Activated CD8-positive, alpha-beta memory T cell treated with anti-CD3 and anti-CD28 coated beads, Interleukin-2, amount 50 U/mL, for 4 hours (primary cell): ENCODE measurements at places on chromosomes 2 and 18.

DNA sequence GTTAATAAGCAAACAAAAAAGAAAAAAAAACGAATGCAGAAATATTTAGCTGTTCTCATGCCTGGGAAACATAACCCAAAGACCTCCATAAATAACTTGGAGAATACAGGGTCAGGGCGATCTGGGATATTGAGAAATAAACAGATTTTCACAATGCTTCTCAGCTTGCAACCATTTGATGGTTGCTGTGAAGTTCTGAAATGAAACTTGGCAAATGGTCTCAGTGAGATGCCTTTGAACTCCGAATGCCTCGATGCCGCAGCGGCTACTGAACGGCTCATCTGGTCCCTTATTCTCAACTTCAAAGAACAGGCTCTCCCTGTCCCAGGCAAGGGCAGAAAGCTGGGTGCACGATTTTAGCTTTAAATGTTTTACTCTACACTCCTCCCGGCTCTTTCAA, 78.1 kb downstream of the ZNF516 start:
- DNase-seq: no peak

- no peak for DNase-seq
These were observed 564.7 kb upstream of the SLC39A10 start for GRCh38 chr2:195092341-195092740.

- peak; percentile 64 for DNase-seq
These were observed 28.2 kb upstream of the BCL11A start for GRCh38 chr2:60581433-60582282.

GRCh38 chr18:24726727-24727492, 266.5 kb downstream of the HRH4 start:
- peak; percentile 38 for DNase-seq

DNA sequence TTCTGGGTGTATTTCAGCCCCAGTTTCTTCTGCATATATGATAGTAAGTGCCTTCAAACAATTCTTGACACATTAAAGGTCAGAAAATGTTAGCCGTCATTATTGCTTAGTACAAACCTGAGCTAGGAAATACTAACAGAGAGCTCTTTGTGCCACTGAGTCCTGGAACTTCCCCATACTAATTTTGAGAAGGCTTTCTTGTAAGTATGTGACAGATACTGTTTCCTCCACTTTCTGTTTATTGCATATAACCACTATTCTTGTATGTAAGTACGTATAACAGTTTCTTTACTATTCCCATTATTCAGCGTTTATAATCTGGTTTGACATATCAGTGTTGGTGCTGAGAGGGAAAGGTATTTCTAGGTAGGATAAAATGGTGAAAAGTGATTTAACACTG, 9.8 kb downstream of the PPP1CB start:
- DNase-seq: no peak

DNA sequence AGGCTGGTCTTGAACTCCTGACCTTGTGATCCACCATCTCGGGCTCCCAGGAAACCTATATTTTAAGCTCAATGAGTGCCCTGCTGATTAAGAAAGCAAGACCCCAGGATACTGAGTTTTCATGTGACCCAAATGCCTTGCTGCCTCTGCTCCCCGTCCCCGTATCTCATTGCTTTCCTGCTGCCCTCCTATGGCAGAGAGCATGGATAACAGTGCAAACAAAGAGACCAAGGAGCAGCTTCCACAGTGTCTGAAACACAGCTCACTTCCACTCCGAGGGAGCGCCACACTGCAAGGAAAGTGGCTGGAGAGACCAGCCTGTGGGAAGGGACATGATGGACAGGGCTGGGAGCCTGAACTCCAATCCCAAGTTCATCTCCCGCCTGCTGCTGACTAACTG, 246.8 kb downstream of the TMEM182 start:
- no peak for DNase-seq

- no peak for DNase-seq
These were observed 7.4 kb upstream of the FHL2 start for GRCh38 chr2:105406221-105406620.

DNA sequence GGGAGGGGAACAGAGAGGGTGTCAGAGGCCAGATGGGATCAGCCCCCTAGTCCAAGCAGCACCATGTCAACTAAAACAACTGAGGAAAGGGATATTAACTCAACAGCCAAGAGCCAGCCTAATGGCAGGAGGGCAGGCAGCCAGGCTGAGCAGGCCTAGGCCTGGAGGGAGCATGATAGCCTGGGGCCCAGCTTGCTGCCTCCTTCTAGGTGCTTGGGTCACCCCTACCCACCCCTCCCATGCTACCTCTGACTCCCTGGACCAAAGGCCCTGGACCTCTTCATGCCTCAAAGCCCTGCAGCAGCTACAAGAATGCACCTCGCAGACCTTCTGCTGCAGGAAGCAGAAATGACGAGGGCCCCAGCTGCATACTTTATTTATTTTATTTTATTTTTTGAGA, 22.1 kb upstream of the TNS1 start:
- no peak for DNase-seq

DNA sequence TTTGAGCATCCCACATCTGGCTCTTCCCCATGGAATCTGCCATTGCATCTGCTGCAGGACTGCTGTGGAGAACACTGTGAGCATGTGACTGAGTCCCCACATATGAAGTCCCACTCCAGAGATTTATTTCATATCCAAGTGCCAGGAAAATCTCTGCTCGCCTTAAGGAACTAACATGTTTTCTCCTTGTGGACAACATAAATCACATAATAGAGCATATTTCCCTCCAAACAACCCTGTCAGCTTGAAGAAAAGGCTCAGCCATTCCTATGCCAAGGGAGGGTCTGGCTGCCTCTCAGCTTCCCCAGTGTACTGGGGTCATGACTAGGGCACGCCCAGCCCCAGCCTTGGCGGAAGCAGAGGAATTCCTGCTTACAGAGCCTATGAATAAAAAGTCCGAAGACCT, 193.7 kb downstream of the DNER start:
- no peak for DNase-seq

DNA sequence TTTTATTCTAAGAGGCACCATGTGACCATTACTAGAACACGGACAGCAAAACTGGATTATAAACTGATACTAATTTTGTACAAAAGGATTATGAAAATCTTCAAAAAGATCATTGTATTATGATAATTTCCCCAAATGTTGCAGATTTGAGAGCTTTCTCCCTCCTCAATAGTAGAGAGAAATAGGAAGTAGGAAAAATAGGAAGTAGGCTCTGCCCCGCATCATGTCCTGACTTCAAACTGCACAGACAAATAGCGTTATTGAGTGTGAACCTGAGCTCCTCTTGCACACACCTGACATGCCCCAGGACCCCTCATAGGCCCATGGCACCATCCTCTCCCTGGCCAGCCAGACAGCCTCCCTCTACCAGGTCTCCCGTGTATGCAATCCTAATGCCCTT, 25.4 kb downstream of the CHRNA1 start:
- no peak for DNase-seq

DNA sequence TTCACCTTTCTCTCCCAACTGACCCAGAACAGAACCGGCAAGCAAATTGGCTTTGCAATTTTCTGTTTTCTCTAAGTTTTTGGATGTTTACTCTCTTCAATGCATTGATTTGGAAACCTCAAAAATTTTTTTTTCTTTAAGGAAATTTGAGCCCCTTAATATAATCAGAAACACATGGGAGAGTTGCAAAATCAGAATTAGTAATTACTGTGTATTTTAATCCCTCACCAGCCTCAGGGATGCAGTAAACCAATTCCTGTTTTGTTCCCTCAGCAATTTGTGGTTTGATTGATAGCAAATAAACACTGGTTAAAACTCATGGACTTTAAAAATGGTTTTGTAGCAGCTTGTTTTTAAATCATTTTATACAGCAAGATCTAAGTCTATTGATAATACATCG, 281.5 kb downstream of the NEDD4L start:
- no peak for DNase-seq

- no peak for DNase-seq
These were observed 818.5 kb upstream of the SALL3 start for GRCh38 chr18:78160961-78161656.

- DNase-seq: no peak
These were observed 39.6 kb upstream of the CRACDL start for GRCh38 chr2:98975611-98976010.

DNA sequence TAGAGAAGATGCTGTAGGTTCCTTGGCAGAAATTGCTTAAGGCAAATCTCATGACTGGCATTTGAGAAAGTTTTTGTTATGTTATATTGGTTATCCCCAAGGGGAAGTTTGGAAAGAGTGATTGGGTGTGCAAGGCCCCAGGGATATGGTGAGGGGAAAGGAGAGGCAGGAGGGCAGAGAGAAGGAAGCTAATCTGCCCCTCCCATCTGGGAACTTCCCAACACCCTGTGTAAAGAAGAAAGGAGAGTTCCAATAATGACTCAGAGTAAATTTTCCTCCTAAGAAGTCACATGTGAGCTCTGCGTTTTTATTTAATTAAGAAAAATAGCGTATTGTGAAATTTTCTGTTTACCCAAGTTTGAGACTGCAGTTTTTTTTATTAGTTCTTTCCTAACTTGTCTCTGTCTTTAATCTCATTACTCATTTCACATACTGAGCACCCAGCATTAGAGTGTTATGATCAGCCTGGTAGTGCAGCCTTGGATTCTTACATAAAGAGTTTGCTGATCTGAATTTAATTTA, 3.1 kb upstream of the KYNU start:
- no peak for DNase-seq

- DNase-seq: no peak
These were observed 219.1 kb downstream of the ALK start for GRCh38 chr2:29702276-29702675.

DNA sequence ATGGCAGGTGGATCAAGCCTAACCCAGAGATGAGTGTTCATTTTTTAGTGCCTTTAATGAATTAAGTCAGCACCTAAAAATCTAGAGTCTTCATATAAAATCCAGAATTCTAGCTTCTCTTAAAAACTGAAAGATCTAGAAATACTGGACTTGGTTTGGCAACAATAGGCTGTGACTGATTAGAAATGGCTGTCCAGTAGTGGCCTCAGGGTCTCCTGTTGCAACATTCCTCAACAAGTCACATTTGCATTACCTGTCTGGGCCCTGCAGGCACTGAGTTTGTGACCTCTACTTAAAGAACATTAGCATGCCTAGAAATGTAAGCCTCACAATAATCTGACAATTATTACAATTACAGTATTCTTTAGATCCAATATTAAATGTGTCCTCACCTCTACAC, 33.1 kb downstream of the MBD2 start:
- DNase-seq: no peak

DNA sequence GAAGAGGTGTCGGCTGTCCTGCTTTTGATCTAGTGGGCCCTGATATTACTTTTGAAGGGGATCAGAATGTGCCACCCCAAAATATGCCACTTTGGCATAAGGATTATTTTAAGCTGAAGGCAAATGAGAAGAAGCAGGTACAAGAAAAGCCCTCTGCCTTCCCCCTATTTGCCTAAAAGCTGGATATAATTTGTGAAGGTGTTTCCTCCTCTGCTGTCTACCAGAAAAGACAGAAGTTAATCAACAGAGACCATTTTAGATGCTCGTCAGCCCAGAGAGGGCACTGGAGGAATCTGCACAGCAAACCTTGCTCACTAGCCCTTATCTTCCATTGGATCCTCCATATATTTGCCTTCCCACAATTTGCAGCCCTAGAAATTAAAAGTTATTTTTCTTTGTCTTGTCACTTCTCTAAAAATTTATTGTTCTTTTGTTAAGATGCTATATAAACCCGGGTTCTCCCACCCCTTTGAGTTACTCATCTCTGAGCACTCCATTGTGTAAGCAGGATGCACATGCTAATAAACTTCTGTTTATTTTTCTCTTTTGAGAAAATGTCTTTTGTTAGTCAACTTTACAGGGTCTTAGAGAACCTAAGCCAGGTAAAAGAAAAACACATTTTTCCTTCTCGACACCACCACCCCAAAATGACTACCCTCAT, 163.2 kb upstream of the SLC1A4 start:
- no peak for DNase-seq

GRCh38 chr2:31238906-31239592, 5.1 kb downstream of the EHD3 start:
- DNase-seq: no peak

DNA sequence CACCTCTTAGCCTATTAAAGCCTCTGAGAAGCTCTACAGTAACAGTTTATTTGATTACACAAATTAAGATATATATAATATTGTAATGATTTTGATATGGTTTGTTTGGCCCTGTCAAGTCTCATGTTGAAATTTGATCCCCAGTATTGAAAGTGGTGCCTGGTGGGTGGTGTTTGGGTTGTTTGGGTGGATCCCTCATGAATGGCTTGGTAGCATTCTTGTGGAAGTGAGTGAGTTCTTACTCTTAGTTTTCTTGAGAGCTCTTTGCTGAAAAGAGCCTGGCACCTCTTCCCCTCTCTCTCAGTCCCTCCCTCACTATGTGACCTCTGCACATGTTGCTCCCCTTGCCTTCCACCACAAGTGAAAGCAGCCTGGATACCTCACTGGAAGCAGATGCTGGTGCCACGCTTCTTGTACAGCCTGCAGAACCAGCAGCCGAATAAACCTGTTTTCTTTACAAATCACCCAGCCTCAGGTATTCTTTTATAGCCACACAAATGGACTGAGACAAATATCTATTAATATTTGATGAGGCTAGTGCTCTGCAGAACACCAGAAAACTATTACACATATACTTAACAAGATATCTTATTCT, 52.8 kb downstream of the SLC4A10 start:
- DNase-seq: no peak

DNA sequence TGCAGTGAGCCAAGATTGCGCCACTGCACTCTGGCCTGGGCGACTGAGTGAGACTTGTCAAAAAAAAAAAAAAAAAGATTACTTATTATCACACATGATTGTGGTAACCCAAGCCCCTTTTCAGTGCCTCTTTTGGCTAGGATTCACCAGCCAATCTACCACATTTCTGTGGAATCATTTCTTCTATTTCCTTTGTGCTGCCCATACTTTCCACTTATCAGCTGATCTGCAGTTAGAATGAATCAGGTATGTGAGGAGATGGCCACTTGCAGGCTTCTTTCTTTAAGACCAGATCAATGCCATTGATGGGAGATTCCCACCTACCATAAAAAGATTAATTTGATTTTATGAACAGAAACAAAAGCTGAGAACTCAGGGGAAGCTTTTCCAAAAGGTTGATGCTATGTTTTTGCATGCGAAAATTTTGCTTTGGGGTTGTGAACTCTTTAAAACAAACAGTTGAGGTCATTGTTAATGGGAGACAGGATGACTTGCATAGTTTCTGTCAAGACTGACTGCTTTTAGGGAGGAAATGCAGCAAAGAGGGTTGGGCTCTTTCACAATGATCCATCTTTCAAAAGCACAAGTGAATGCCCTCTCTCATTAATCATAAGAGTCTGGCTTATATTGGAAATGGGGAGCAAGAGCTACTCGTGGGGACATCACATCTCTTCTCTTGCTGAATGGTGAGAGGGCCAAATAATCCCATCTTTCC, 66.9 kb upstream of the CYP26B1 start:
- no peak for DNase-seq

- no peak for DNase-seq
These were observed 127.0 kb downstream of the ST6GAL2 start for GRCh38 chr2:106758901-106759497.

DNA sequence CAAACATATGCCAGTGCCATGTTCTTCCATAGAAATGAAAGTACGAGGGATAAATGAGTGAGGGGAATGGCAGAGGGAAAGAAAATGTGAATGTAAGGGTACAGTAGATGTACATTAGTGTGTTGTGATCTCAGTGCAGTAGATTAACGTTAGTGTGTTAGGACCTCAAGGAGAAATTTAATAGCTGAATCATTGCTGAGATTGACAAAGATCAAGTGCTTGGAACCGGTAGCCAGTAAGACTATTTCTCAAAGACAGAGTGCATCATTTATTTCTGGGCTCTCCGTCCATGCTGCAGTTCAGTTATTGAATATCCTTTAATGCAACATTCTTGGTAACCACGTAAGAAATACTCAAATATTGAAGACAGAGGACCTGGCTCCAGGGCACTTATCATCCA, 246.0 kb downstream of the PTPRM start:
- no peak for DNase-seq

- no peak for DNase-seq
These were observed 155.1 kb upstream of the RASGRP3 start for GRCh38 chr2:33321236-33321771.
